ENCODE measurements at places on chromosomes 12 and 14.
A peak's percentile ranks its signal among the peaks of the same experiment; 100 is the strongest.

DNA sequence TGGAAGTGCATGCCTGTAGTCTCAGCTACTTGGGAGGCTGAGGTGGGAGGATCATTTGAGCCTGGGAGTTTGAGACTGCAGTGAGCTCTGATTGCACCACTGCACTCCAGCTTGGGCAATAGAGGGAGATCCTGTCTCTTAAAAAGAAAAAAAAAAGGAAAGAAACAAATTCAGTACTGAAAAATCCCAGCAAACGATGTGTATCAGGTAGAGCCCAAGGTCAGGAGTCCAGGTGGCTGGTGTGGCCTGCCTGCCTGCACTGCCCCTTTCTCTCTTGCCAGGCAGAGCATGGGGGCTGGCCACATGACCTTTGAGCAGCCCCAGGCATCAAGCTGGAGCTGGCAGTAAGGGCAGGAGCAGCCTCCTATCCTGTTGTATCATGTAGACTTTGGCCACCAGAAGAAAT, 31.8 kb downstream of the ELK3 start:
- no peak for DNase-seq

- DNase-seq = no peak
Measured at GRCh38 chr12:105480162-105480561, 149.7 kb downstream of the C12orf75 start.

- DNase-seq = peak; percentile 93
Measured at GRCh38 chr12:126286203-126286602, 1221.0 kb downstream of the AACS start.

GRCh38 chr12:49094160-49094974, at the start of gene DHH:
TSS of gene DHH (minus strand) at chr12:49094801. CDS start at chr12:49094512, 289 bp downstream.
- DNase-seq = peak; percentile 35

DNA sequence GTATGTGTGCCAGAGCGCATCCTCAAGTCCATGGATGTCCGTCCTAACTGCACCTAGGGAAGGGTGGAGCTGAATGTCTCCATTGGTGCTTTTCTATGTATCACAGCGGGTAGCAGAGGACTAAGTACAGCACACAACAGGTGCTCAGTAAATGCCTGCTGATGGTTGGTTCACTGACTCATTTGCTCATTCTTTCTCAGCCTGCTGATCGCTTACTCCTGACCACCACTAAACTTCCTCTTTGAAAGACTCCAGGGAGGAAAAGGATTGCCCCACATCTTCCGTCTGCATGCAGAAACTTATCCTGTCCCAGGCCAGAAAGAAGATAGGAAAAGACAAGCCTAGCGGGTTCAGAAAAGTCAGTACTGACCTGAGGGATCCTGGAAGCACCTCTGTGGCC, 66.3 kb downstream of the B4GALNT3 start:
- DNase-seq = no peak

GRCh38 chr12:47226199-47226598, 146.4 kb upstream of the AMIGO2 start:
- no peak for DNase-seq

DNA sequence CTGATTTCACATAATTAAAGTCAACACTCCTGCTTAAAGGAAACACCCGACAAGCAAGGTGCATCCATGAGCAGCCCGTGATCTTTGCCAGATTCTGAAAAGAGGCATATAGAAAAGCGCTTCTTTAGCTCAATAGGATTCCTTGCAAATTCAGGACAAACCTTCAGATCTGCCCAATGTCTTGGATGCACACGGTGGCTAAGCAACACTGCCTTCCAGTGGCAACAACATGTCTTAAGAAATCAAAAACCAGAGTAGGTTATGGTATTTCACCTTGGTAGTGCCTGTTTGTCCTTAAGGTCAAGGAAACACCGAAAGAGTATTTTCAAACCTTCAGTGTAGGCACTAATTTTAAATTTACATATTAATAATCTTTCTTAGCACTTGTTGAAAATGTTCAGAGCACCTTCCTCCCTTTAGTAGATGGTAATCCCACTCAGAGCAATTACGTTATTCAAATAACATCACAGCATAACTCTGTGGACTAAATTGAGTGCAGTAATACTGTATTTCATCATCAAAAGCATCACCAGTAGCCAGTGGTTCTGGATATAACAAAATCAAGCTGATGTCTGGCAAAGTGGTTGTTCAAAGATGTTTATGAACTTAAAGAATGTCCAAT, 58.0 kb upstream of the CDKN3 start:
- DNase-seq = no peak

DNA sequence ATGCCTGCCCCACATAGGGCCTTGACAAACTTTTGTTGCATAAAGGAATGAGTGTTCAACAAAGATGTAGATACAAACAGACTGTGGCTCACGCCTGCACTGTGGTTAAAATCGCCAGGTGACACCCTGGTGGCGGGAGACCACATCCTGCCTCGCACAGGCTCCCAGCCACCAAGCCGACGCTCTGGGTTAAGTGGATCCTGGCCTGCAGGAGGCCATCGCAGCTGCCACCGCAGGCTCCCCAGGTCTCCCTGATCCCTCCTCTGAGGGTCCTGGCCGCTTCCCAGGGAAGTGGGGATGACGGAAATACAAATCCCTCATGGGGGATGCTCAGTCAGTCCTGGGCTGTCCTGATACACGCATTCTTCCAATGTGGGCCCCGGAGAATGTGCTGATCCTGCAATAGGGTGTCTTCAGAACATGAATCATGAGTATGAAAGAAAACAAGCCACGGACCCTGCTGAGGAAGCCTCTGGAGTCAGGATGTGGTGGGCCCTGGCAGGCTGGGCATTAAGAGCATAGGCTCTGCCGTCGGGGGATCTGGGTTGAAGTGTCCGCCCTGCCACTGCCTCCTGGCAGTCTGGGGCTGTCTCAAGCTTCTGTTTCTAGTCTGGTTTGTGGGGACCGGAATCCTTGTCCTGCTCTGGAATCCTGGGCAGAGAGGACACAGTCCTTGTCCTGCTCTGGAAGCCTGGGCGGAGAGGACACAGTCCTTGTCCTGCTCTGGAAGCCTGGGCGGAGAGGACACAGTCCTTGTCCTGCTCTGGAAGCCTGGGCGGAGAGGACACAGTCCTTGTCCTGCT, 53.5 kb upstream of the BEGAIN start:
- peak; percentile 74 for DNase-seq

- DNase-seq = no peak
Measured at GRCh38 chr14:66315548-66315947, 170.6 kb upstream of the CCDC196 start.

DNA sequence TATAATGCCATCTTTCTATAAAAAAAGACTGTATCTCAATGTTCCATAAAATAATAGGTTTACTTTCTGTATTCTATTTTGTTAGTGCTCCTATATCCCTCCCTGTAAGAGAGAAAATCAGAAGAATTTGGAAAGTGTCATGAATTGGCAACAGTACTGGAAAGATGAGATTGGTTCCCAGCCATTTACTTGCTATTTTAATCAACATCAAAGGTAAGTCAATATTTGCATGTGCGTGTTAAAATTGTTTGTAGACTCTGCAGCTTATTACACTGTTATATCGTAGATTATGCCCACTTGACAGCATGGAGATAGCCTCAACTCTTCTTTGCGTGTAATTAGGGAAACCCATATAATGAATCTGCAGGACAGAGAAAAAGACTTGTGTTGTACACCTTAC, 34.0 kb downstream of the KCNMB4 start:
- peak; percentile 18 for DNase-seq

GRCh38 chr12:111788178-111788654, 21.5 kb downstream of the ALDH2 start:
- DNase-seq = no peak

GRCh38 chr14:35480119-35480769, 53.7 kb upstream of the INSM2 start:
- no peak for DNase-seq

- no peak for DNase-seq
Measured at GRCh38 chr12:65949971-65950370, 125.7 kb downstream of the HMGA2 start.

DNA sequence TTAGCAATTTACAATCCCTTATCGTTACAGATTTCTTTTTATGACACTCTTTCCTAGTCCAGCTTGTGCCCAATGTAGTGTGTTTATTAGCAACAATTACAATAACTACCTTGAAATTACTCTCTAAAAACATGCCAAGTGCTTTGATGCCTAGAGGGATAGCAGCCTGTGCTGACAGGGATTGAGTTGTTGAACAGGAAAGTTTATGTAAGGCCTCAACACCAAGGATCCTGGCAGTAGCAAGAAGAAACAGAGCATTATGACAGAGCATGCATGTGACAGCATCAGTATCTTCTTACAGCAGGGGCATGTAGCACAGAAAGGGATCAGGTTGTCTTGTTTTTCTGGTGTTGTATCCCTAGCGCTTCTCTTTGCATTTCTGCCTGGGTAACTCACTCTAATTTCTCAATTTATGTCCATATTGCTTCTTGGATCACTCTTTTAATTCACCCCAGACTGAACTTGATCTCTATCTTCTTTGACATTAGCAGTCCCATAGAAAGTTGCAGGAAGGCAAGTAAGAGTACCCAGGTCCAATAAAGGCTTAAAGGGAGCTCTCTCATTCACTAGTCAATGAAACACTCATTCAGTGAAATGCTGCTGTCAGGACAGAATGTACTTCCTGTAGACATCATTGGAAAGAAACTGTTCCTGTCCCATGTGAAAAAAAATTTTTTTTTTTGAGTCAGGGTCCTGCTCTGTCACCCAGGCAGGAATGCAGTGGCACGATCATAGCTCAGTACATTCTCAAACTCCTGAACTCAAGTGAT, 220.0 kb upstream of the GRIP1 start:
- no peak for DNase-seq

GRCh38 chr14:21231020-21231652, 38.1 kb downstream of the HNRNPC start:
- DNase-seq = no peak

GRCh38 chr14:58822856-58823255, 185.1 kb downstream of the DACT1 start:
- peak; percentile 52 for DNase-seq

- no peak for DNase-seq
Measured at GRCh38 chr14:103763730-103764488, 48.3 kb downstream of the ZFYVE21 start.

DNA sequence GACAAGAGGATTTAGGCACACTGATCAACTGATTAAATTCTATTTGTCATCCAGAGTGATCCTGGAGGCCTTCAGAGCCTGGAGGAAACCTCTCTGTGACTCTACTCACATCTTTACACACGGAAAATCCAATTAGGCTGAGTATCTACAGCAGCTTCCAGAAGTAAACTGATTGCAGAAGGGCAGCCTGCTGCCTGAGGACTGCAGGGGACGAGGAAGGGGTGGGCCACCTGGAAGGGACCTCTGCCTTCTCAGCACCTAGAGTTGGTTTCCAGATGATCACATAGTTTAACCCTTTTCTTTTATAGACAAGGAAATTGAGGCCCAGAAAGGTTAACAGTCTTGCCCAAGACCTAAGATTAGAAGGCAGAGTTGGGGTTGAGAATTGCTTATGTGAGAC, 206.1 kb downstream of the DAD1 start:
- DNase-seq = no peak

DNA sequence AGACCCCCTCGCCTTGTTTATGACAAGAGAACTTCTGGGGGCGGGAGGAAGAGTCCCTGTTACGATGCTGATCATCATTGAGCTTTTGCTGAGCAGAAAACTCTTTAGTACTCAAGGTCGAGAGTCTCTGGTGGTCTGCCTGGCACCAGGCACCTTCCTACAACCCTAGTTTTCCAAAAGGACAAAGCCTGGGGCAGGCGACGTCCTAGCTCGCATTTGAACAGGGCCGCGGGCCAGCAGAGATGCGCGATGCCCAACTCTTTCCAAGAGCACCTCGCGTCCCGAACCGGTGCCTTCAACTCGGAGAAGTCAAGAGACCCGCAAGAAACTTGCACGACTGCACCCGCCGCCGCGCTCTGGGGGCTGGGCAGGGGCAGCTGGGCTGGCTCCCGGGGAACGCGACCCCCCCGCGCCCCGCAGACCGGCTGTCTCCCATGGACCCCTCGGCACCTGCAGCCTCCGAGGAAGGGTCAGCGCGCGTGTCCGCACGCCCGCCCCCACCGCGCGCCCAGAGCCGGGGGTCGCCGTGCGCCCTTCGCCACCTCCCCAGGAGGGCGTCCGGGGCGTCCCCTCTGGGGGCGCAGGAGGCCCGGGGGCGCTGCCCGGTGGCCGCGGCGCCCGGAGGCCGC, 377 bp upstream of the BCL7A start:
- DNase-seq = no peak

- no peak for DNase-seq
Measured at GRCh38 chr12:113005762-113006161, 27.4 kb downstream of the OAS2 start.

GRCh38 chr12:9636150-9636850, 28.6 kb upstream of the KLRB1 start:
- no peak for DNase-seq

Measured in NCI-H510A treated with DMSO at 0.1 percent for 48 hours (cell line).